Purkinje cell (primary cell): ENCODE measurements at places on chromosomes 1 and 21. TPM values are rescaled to one million over a fixed set of nuclear protein-coding genes. Genes with fewer than 3 reads are reported as not detected.

VWA5B1 gene
- polyA plus RNA-seq, result not detected in 2 replicates

KLHDC7A gene
- not detected in 2 replicates for polyA plus RNA-seq

FAM163A gene
- polyA plus RNA-seq, result not detected in 2 replicates

ORC1 gene
- 0.36 TPM in 1 of 2 replicates, not detected in the other for polyA plus RNA-seq

BSND gene
- polyA plus RNA-seq, result not detected in 2 replicates

CNR2 gene
- polyA plus RNA-seq, result not detected in 2 replicates

TSPEAR gene
- polyA plus RNA-seq, result not detected in 2 replicates

TTC22 gene
- polyA plus RNA-seq, result not detected in 2 replicates

SPRR3 gene
- not detected in 2 replicates for polyA plus RNA-seq

CCDC17 gene
- polyA plus RNA-seq, result not detected in 2 replicates

LPAR3 gene
- not detected in 2 replicates for polyA plus RNA-seq

SH3D21 gene
- 0.13 and 0.73 TPM in 2 replicates for polyA plus RNA-seq

EIF3I gene
- 269 and 369 TPM in 2 replicates for polyA plus RNA-seq

VANGL1 gene
- polyA plus RNA-seq, result 0.30 and 0.52 TPM in 2 replicates

CLCNKA gene
- not detected in 2 replicates for polyA plus RNA-seq

TRIM58 gene
- polyA plus RNA-seq, result not detected in 2 replicates

KCNJ15 gene
- polyA plus RNA-seq, result not detected in 2 replicates

FCGR1A gene
- 0.71 TPM in 1 of 2 replicates, not detected in the other for polyA plus RNA-seq

OR2L2 gene
- 0.21 TPM in 1 of 2 replicates, not detected in the other for polyA plus RNA-seq

USP48 gene
- polyA plus RNA-seq, result 21.5 and 37.5 TPM in 2 replicates

HPCA gene
- 1.0 and 11.6 TPM in 2 replicates for polyA plus RNA-seq

ARTN gene
- 0.36 TPM in 1 of 2 replicates, not detected in the other for polyA plus RNA-seq

NEK2 gene
- polyA plus RNA-seq, result 2.3 and 3.5 TPM in 2 replicates

NR0B2 gene
- not detected in 2 replicates for polyA plus RNA-seq

HES4 gene
- polyA plus RNA-seq, result not detected in 2 replicates

MCOLN3 gene
- polyA plus RNA-seq, result not detected in 2 replicates

GJA8 gene
- not detected in 2 replicates for polyA plus RNA-seq

TNN gene
- polyA plus RNA-seq, result not detected in 2 replicates

OR10Z1 gene
- polyA plus RNA-seq, result not detected in 2 replicates

PRAMEF8 gene
- not detected in 2 replicates for polyA plus RNA-seq

PLA2G2A gene
- polyA plus RNA-seq, result not detected in 2 replicates

BROX gene
- 34.6 and 56.2 TPM in 2 replicates for polyA plus RNA-seq

LRRC53 gene
- polyA plus RNA-seq, result 1.6 TPM in 1 of 2 replicates, not detected in the other

SLFNL1 gene
- polyA plus RNA-seq, result 0.26 TPM in 1 of 2 replicates, not detected in the other

EPHA2 gene
- polyA plus RNA-seq, result 0.22 TPM in 1 of 2 replicates, not detected in the other
